ENCODE measurements at places on chromosomes 3 and 15.

DNA sequence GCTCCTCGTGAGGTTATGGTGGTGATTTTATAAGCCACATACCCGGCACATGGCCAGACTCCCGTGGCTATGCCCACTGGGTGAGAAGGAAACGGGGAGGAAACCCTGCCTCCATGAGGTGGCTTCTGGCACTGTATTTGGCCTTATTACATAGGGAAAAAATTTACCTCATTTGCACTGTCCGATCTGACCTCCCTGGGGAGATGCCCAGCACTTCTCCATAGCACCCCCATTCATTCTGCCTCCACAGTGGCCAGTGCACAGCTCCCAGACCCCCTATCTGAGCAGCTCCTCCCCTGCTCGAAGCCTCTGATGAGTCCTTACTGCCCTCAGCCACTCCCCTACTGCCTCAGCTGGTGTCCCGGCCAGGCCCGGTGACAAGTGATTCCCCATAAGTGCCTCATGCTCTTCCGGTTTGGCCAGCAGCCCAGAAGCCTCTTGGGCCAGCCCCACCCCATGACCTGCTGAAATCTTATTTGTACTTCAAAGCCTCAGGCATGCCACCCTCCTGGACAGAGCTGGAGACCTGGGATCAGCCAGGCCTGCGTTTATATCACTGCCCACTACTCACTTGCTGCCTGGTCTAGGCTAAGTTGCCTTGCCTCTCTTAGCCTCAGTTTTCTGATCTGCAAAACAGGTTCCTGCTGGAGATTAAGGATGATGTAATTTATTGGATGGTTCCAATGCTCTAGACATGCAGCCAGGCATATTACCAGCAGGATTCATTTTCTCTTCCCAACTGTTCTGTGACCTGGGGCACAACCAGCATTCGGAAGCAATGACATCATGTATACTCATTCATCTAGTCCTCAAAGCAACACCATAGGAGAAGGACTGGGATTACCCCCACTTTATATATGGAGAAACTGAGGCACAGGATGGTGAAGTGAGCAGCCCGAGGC is 30.6 kb upstream of the SLC6A6 start:
- DNase-seq, result peak; percentile 52

DNA sequence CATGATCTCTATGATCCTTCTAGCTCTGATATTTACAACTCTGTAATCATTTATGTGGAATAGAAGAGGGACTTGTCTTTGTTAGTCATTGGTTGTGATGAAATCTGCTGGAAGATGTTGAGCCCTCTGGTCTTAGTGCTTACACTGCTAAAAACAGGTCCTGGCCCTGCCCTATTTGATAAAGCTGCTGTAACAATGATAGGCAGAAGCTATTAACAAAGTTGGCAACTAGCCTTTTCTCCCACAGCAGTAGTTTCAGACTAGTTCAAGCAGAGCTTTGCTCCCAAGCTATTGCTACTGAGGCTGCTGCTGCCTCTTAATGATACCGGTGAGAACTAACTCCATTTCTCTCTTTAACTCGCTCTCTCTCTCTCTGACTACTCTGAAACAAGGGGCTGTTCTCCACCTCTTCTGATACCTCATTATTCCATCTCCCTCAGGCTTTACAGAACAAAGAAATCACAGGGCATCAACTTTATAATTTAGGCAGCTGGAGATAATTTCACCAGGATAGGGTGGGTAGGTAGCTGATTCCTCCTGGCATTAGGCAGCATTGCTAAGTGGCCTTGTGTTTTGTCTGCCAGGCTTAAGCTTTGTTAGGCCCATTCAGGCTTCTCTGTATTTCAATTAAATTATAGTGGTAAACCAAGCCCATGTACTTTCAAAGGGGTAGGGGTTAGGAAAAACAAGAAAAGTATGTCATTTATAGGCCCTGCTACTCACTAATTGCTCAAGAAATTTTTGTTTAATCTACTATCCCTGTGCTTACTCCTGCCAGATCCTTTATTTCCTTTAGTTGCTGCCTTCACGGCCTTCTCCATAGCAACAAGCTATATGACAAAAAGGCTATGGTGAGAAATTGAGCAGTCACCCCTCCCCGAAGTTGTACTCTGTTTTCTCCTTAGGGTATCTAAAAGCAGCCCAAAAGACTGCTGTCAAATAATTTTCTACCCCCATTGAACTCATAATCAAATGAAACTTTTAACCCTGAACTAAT is 139.6 kb downstream of the RBPMS2 start:
- peak; percentile 75 for DNase-seq

DNA sequence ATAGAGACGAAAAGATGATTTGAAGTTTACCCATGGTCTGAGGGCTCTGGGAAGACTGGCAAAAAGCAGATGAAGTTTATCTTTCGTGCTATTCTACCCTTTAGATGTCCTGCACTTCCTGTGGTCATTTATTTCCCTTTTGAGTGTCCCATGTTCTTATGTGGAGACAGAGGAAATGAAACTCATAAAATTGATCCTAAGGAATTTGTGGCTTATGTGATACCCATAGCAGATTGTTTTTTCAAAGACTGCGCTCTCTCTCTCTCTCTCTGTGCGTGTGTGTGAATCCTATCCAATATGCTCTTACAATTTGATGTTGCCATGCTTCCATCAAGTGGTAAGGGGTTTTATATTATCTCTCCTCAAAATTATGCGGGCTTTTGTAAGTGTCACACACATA is 607.5 kb upstream of the DPPA4 start:
- DNase-seq, result no peak

GRCh38 chr15:100291106-100291505 is 50.7 kb downstream of the ADAMTS17 start:
- peak; percentile 78 for DNase-seq

- no peak for DNase-seq
These were observed 11.7 kb downstream of the DLG1 start for GRCh38 chr3:197286678-197287077.

- peak; percentile 65 for DNase-seq
These were observed 83.9 kb upstream of the PLXND1 start for GRCh38 chr3:129690406-129690805.
